ENCODE measurements at places on chromosomes 1 and 21.
A peak's percentile ranks its signal among the peaks of the same experiment; 100 is the strongest.

GRCh38 chr1:64715186-64715585 is 29.7 kb upstream of the RAVER2 start:
- no peak for DNase-seq

GRCh38 chr21:31145274-31145673 is 107.0 kb upstream of the KRTAP19-8 start:
- peak; percentile 22 for DNase-seq

GRCh38 chr21:44720170-44720569 is 8.8 kb upstream of the TSPEAR start:
- DNase-seq: no peak

DNA sequence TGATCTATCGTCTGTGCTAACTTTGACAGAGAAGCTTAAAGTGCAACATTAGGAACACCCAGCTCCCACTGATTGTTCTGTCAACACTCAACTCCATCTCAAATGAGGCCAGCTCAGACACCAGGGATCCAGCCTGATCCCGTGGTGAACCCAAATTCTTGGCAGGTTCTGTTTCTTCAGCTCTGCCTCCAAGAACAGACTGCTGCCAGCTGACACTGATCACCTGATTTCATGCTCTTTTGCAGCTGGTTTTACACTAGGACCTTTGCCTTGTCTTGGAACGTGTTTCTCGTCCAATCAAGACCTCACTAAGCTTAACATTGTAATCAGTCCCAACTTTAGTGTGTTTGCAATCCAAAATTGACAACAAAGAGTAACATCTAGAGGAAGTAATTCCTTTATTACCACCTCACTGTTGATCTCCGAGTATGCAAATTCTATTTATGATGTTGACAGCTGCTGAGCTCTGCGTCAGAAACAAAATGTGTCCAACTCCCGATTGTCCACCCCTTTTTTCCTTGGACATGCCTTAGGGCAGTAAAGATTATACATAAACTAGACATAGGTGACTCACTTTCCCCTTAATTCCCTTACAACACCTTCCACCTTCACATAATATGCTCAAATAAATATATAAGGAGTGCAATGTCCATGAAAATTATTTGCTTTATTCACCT is 1.6 kb upstream of the HYI start:
- no peak for DNase-seq

GRCh38 chr1:240526312-240526711 is 85.6 kb downstream of the GREM2 start:
- DNase-seq: no peak

DNA sequence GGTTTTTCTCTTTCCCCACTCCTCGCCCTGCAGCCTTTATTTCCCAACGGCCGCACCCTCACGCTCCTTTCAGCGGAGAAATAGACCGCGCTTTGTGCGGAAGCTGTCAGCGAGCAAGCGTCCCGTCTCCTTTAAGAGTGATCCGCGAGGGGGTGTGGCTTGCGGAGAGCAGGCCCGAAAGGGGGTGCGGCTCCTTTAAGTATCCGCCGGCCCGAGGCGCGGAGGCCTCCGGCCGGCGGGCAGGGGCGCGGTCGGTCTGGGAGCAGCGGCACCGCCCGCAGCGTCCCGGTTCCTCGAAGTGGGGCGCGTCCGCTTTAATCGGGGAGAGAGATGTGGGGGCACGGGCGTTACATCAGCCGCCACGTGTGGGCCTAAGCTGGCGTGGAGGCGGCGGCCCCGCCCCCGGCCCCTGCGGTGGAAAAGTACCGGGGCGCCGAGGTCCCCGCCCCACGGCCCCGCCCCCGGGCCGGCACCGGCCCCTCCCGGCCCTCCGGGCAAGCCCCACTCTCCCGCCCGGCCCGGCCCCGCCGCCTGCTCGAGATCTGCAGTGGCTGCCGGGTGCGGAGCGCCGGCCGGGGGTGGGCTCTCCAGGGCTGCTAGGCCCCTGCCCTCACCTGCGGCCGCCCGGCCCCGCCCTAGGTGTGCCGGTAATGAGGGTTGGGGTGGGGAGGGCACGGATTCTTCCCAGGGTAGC is 1.2 kb downstream of the SLC6A9 start:
- peak; percentile 98 for DNase-seq

DNA sequence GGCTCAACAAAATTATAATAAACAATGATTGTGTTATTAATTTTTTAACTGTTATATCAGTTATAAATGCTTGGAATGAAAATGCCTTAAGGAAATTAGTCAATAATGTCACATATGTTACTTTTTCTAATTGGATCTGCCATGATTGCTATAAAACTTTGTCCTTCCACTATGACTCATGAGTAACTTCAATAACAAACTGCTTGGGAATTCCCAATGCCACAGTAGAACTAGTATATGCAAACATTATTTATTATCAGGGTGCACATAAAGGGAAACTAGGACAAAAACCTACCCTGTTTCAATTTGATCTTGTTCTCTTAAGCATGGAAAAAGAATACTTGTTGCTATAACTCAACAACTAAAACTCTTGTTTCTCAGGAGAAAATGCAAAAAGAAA is 59.1 kb upstream of the PDC start:
- DNase-seq: no peak

DNA sequence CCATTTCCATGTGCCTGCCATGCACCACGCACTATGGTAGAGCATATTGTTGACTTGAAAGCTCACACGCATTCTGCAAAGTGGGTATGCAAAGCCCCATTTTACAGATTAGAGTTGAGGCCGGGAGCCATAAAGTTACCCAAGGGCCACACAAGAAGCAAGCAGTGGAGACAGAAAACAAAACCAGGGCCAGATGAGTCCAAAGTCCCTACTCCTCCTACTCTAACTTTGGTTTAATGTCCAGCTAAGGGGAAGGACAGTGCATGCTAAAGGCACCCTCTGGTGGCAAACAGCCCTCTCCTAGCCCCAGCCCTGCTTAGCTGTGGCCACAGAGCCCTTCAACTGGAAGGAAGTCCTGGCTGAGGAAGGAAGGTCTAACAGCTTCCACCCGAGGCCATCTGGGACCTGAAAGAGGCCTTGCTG is 74.9 kb downstream of the SLC66A1 start:
- DNase-seq: no peak

DNA sequence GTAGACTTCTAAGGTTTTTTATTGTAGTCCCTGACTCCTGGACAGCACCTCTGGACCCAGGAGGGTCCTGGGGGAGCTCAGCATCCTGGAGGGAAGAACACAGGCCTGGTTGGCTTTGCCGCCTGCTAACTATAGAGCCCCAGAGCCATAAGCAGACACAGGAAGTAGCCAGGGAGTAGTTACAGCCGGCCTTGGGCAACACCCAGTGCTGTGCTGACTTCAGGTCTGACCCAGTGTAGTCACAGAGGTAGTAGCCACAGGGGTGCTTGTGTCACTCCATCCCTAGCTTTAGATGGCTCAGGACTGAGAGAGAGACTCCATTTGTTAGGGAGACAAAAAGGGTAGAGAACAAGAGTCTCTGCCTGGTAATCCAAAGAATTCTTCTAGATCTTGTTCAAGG is 21.9 kb downstream of the MCOLN2 start:
- DNase-seq: no peak

DNA sequence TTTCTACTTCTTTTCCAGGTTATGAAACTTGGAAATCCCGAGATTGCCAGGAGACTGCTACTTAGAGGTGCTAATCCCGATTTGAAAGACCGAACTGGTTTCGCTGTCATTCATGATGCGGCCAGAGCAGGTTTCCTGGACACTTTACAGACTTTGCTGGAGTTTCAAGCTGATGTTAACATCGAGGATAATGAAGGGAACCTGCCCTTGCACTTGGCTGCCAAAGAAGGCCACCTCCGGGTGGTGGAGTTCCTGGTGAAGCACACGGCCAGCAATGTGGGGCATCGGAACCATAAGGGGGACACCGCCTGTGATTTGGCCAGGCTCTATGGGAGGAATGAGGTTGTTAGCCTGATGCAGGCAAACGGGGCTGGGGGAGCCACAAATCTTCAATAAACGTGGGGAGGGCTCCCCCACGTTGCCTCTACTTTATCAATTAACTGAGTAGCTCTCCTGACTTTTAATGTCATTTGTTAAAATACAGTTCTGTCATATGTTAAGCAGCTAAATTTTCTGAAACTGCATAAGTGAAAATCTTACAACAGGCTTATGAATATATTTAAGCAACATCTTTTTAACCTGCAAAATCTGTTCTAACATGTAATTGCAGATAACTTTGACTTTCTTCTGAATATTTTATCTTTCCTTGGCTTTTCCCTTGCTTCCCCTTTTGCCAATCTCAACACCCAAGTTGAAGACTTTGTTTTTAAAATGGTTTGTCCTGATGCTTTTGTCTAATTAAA is 4.0 kb downstream of the CDKN2C start:
- DNase-seq: no peak

DNA sequence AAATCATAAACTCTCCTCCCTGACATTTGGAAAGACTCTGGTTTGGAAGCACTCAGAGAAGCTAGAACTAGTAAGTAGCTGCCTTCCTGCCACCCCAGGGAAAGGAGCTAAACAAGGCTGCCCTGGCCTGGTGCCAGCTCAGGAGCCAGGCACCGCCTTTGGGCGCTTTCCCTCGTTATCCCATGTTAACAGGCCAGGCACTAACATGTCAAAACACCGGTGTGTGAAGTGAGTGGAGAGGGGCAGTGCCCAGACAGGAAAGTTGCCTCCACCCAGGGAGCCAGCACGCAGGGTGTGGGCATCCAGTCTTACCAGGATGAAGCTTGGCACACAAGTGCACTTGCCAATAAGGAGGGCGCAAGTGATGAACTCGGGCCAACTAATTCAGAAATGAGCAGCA is 346.8 kb downstream of the RRAGC start:
- DNase-seq: no peak

- DNase-seq: peak; percentile 38
These were observed 41.6 kb upstream of the PPIAL4F start for GRCh38 chr1:144551107-144551542.

- no peak for DNase-seq
These were observed 145.6 kb downstream of the ZZZ3 start for GRCh38 chr1:77536813-77537212.

- no peak for DNase-seq
These were observed 98.4 kb upstream of the SLC45A1 start for GRCh38 chr1:8219530-8219929.

GRCh38 chr21:45403133-45403824 is 1.7 kb upstream of the COL18A1 start:
- DNase-seq: no peak

DNA sequence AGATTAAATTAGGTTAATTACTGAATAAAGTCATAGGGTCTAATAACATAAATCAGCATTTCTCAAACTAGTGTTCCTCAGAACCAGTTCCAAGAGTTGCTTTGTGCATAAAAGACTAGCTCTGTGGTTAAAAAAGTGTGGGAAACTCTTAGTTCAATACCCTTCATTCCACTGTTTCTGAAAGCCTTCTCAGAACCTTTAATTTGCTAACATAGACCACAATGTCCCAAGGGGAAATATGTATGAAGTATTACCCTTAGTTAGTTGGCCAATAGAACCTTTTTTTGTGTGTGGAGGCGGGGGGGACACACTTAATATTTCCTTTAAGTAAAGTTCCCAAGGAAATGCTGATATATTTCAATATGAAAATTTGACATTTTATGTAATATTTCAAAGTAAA is 20.4 kb downstream of the ODF2L start:
- no peak for DNase-seq

- DNase-seq: no peak
These were observed 40.7 kb upstream of the TRAPPC10 start for GRCh38 chr21:43971201-43971991.

DNA sequence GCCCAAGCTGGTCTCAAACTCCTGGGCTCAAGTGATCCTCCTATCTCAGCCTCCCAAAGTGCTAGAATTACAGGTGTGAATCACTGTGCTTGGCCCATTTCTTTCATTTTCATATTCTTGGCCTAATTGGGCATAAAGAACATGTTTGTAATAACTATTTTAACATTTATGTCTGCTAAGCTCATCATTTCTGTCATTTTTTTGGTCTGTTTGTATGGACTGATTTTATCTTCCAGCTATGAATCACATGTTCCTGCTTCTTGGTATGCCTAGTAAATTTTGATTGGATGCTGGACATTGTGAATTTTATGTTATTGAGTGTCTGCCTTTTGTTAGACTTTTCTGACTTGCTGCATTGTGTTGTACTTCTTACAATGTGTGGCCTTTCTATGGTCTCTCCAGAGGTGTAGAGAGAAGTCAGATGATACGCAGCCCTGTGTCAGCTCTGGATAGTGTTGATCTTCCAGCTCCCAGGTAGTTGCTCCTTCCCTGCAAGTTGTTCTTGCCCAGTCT is 39.0 kb upstream of the PPM1J start:
- DNase-seq: no peak

DNA sequence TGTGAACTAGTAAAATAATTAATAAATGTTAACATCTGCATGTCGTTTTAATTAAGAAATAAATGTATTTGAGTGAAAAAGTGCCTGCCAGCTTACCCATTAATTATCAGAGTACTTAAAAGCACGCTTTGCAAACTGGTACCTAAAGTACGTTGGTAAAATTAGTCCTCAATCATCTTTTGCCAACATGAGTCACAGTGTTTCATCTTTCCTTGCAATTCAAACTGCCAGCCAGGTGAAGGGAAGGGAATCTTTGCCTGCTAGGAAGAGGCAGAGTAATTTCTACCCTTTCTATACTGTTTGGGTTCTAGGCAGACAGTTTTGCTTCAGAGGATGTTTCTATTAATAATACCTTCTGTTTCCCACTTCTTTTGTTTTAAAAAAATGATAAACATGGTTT is 57.2 kb upstream of the CNIH3 start:
- DNase-seq: no peak

- no peak for DNase-seq
These were observed 20.9 kb downstream of the UQCRHL start for GRCh38 chr1:15786581-15786980.

DNA sequence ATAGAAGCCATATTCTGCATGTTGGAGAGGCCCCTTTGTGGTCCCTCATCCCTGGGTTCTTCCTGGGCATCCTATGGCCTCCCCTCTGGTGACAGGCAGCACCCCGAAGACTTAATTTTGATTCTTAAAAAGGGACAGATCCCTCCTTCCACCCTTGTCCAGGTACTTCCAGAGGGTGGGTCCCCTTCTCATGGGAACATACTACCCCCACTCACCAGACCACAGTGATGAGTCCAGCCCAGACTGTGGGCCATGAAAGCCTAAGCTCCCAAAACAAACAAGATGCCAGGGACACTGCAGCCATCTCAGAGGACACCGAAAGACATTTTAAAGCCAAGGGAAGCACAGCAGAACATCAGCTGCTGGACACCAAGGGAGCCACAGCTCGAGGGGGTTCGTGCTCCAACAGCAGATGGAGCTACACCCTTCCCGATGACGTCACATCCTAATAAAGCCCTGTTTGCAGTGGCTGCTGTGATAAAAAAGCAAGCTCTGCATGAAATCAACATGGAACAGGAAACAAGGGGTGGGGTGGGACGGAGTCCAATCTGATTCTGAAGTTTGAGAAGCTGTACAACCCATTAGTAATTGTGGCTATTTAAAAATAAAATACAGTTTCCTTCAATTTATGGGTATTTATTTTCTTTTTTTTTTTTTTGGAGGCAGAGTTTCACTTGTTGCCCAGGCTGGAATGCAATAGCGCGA is 32.4 kb downstream of the GNB1 start:
- peak; percentile 58 for DNase-seq

DNA sequence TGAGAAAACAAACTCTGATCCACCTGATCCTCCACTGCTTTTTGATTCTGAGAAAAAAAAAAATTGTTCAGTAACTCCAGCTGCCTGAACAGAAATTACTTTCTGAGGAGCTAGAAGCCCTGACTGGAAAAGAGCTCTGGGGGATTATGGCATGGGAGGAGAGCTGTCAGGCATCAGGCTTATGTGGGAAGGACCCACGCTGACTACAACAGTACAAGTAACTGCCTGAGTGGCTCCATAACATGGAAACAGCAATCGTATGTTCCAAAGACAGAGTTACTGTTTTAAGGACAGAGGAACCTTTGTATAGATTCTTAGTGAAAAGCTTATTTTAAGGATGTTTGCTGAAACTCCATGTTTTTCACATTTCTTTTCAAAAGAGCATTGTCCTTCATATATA is 1.2 kb upstream of the ANGPTL7 start:
- no peak for DNase-seq

Data from hippocampal formation (tissue), 2 donors.